T-helper 17 cell (primary cell): ENCODE measurements at places on chromosomes 3 and 15.
A peak's percentile ranks its signal among the peaks of the same experiment; 100 is the strongest.

GRCh38 chr3:125594125-125594524, 1.2 kb downstream of the OSBPL11 start:
- DNase-seq = no peak

GRCh38 chr3:190120269-190121060, at the start of gene P3H2:
Gene P3H2 (minus strand): TSS chr3:190120897. CDS start chr3:190120731, 166 bp downstream.
- DNase-seq = no peak

GRCh38 chr3:33750211-33750548, 32.1 kb upstream of the CLASP2 start:
- DNase-seq = no peak

- no peak for DNase-seq
These were observed 146.5 kb upstream of the UBE2E1 start for GRCh38 chr3:23659274-23659673.

- DNase-seq = no peak
These were observed 263.9 kb upstream of the C2CD4B start for GRCh38 chr15:62428851-62429598.

DNA sequence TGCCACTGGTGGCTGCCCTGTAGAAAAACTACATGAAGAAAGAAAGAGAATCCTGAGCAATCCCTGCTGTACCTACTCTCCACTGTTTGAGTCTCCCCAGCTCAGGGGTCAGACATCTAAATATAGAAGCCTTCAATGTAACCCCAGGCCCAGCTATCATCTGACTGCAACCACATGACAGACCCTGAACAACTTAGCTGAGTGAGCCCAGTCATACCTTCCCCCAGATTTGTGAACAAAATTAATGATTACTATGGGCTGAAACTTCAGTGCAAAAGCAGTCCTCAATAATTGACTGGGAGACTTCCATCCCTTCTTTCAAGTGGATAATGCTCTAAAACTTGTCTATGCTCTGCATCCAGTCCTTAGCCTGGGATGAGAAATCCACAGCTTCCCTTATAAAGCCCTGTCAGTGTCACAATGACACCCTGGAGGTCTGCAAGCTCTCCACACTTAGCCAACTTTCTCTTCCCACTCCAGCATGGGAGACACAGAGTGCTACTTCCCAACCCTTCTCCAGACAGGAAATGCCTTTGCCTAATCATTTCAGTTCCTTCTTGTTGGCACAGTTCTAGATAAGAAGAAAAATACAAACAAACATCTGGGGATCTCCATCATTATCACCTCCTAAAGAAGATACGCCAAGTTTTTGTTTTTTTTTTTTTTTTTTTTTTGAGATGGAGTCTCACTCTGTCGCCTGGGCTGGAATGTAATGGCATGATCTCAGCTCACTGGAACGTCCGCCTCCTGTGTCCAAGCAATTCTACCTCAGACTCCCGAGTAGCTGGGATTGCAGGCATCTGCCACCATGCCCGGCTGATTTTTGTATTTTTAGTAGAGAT, 198.5 kb upstream of the GADL1 start:
- DNase-seq = no peak

GRCh38 chr15:80556694-80557367, 138.3 kb upstream of the ABHD17C start:
- no peak for DNase-seq

GRCh38 chr3:50192689-50193141, 1.3 kb downstream of the GNAT1 start:
- peak; percentile 77 for DNase-seq

DNA sequence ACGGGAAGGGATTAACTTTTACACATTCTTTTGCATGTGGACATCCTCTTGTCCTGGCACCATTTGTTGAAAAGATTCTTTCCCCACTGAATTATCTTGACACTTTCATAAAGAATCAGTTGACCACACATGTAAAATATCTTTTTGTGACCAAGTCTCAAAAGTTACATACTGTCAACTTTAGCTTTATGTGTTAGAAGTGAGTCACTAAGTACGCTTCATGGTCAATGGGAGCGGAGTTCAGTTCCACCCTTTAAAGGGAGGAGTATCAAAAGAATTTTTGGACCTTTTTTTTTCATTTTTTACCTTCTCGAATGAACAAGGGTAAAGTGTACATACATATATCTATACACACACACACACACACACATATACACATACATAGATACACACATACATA, 35.4 kb downstream of the MAPK6 start:
- no peak for DNase-seq

DNA sequence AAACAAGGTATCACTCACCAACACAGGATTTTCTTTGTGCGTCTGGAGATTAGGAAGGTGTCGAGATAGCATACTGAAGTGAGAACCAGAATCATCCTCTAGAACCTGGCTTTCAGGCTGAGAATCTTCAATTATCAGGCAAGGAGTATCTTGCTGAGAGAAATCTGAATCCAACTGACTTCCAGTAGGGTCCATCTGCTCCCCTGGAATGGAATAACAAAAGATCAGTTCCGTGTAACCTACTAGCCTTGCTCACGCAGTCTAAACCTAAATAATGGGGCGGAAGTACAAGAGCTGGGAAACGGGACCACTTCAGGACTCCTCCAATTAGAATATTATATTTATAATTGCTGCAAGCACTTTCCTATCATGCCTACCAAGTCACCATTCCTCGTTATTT, 690 bp downstream of the TP53BP1 start:
- no peak for DNase-seq

DNA sequence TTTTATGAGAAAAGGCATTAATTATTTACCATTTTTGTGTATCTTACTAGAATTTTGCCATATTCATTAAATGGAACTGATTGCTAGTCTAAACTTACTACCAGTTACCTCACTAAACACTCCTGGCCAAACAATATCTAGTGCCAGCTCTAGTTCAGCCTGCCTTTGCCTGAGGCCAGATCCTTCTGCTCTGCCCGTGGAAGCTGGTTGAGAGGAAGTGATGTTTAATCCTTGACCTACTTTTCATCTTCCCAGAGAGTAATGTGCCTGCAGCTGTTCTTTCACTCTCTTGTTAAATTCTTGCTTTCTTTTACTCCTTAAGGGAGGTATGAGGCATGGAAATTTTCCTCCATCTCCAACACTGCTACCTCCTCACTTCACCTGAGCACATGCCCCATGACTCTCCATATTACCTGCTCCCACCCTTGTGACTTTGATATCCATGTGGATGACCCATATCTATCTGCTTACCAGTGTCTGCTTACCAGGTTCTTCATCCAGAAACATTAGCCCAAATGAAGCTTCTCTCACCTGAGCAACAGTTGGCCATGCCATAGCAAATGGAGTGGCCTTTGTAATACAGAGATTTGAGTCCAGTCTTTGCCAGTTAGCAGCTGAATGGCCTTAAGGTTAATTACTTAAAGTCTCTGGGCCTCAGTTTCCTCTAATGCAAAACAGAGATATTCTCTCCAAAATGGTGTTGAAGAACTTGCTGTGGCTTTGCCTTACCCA, 53.4 kb downstream of the UBE2E1 start:
- no peak for DNase-seq

DNA sequence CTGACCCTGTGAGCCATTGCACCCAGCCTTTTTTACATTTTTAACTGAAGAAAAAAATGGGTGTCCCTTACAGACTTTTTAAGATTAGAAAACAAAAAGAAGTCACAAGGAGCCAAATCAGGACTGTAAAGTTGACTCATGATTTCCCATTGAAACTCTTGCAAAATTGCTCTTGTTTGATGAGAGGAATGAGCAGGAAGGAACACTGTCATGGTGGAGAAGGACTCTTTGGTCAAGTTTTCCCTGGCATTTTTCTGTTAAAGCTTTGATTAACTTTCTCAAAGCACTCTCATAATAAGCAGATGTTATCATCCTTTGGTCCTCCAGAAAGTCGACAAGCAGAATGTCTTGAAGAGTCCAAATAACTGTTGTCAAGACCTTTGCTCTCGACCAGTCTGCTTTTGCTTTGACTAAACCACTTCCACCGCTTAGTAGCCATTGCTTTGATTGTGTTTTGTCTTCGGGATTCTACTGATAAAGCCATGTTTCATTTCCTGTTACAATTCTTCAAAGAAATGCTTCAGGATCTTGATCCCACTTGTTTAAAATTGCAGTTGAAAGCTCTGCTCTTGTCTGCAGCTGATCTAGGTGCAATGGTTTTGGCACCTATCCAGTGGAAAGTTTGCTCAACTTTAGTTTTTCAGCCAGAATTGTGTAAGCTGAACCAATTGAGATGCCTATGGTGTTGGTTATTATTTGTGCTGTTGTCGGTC, 369.4 kb downstream of the MAGI1 start:
- DNase-seq = no peak
